ENCODE measurements at places on chromosomes 1 and 21. TPM values are rescaled to one million over a fixed set of nuclear protein-coding genes. Genes with fewer than 3 reads are reported as not detected.

GRCh38 chr21:34635307-34635706 lies 20.4 kb upstream of the RCAN1 start:
- no peak overlapping the region for H3K27ac ChIP-seq
- H3K27me3 ChIP-seq: no peaks in the 10 kb centered on the region
- DNase-seq: peak; percentile 63
- H3K4me1 ChIP-seq: no peaks in the 10 kb centered on the region
- no peak overlapping the region for H3K4me3 ChIP-seq

- no peaks in the 10 kb centered on the region for H3K36me3 ChIP-seq
- no peaks in the 10 kb centered on the region for H3K27me3 ChIP-seq
- H3K27ac ChIP-seq: no peak overlapping the region
- H3K4me1 ChIP-seq: peaks cover 7% of the 10 kb centered on the region
- H3K4me3 ChIP-seq: no peak overlapping the region
Observed at GRCh38 chr1:212630158-212630900, 21.8 kb downstream of the ATF3 start.

DNA sequence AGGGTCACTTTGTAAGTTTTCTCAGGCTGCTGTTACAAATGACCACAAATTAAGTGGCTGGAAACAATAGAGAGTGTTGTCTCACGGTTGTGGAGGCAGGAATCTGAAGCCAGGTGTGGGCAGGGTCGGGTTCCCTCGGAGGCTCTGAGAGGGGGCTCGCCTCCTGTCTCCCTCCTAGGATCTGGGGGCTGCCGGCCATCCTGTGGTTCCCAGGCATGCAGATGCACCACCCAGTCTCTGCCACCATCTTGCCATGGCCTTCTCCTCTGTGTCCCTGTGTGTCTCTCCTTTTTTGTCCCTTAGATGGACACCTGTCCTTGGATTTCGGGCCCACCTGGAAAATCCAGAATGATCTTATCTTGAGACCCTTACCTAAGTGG lies 4.8 kb downstream of the TP73 start:
- H3K27me3 ChIP-seq: peaks cover 60% of the 10 kb centered on the region
- DNase-seq: no peak
- peaks cover 3% of the 10 kb centered on the region for H3K4me1 ChIP-seq
- no peak overlapping the region for H3K4me3 ChIP-seq

DNA sequence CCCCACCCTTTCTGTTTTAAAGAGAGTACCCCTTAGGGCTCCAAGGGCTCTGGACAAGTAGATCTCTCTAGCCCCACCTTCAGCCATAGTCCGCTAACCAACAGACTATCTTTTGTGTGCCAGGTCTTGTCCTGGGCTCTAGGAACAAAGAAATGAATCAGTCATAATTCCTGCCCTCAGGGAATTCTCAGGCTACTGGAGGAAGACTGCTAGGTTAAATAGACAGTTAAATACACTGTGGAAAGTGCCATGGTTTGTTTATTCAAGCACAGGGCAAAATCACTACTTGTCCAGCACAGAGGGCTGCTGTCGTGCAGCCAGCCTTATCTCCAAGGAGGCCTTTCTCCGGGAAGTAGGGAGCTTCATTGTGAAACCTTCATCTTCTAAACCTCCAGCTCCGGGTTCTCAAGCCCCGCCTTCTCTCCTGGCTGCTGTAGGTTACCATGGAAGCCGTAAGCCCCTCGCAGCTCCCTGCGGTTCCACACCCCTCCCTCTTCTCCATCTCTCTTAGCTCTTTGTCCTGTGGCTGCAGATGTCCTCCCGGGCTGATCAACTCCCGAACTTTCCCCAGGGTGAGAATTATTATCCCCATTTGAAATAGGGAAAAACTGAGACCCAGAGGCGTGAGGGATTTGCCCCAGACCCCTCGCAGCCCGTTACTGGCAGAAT lies 29.8 kb downstream of the SHISAL2A start:
- H3K27me3 ChIP-seq: no peaks in the 10 kb centered on the region
- peak; percentile 88 for DNase-seq

CLCA4 gene
- total RNA-seq: not detected

FAM151A gene
- 0.10 TPM for total RNA-seq

VPS45 gene
- total RNA-seq: 37.5 TPM

WNT9A gene
- total RNA-seq: 2.0 TPM

Data from GM23338 (cell line).